IPS DF 6.9 (cell line): ENCODE measurements at places on chromosomes 12 and 14.

DNA sequence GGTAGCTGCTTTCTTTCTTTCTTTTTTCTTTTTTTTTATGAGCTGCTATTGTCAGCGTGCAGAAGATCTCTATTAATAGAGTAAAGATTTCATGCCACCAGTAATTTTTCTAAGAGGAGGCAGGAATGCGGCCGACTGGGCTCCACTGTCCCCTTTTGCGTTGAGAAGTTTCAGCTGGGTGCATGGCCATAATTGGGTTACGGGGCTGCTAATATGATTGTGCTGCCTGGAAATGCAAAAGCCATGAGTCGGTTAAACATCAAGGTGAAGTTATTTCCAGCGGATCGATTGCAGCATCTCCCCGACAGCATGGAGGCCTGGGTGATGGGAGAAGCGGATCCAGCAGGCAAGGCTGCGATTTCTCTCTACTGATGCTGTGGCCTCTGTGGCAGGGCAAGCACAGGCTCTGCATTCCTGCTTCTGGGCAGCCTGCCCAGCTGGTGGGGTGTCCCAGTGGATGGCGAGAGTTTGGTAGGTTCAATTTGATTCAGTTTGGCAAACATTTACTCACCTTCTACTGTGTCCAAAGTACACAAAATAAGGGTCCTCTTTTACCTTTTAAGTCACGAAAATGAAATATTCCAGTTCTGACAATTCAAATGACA is 54.4 kb upstream of the PRMT8 start:
- no peak for DNase-seq

DNA sequence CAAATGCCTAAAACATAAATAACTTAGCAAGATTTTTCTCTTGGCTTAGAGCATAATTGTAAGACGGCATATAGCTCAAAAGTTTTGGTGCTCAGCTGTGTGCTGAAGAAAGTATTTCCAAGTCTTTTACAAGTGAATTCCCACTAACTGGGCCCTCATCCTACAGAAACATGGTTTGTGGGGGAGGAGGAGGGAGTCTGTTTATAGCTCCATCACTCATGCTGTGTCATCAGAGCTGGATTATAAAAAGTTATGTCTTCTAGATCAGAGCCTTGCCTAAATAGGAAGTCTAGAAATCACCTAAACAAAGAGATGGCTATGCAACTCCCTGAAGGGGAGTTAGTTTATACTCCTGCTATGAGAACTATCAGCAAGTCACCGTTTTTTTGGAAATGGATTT is 65.9 kb upstream of the OTOGL start:
- no peak for DNase-seq

DNA sequence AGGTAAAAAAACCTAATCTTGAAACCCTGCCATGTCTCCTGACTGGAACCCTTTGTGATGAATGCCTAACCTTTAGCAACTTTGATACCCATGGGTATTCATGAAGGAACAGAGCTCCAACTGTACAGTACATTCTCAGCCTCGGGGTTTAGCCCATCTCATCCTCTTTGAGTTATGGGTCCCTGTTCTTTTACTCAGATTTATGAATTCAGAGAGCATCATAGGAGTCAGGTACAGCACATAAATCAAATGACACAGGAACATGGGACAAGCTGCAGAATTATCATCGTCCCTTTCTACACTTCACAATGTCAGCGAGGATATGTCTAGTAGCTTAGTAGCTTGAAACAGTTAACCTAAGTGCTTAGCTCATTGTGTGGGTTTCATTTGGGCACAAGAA is 527.4 kb downstream of the NOVA1 start:
- DNase-seq: no peak

DNA sequence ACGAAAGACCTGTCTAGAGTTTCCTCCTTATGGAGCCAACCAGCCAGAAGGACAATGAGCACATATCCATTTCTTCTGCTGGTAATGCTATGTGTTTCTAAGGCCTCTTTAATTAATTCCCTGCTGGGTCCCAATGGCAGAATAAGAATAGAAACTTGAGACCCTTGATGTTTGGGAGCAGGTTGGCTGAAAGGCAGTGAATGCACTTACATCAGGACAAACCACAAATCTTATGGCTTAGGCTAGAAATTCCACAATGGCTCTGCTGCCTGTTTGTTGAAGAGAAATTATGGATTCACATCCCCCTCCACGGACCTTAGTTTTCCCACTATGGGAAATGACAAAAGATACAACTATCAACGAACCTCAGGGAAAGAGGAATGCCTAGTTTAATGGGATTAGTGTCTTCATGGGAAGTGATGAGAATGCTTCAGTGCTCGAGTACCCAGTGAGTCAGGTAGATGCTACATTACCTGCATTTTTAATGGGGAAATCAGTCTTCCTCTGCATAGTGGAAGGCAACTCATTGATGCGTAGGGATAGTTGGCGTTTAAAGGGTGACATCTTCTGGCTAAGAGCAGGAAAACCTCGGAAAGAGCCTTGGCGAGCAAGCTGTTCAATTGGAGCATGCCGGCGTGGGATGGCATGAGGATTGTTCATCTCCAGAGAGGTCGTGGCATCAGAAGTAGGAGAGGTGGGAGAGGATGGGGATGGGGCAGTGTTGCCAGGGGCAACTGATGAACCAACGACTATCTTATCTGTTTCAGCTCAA is 46.5 kb downstream of the PAPLN start:
- DNase-seq: no peak

GRCh38 chr12:52704464-52704863 is 1.1 kb upstream of the KRT77 start:
- DNase-seq: no peak

GRCh38 chr14:105055334-105055733 is 9.9 kb downstream of the GPR132 start:
- DNase-seq: no peak

- no peak for DNase-seq
Measured at GRCh38 chr12:103415681-103416080, 80.1 kb downstream of the C12orf42 start.

GRCh38 chr12:72828662-72829324 is 556.6 kb downstream of the TRHDE start:
- no peak for DNase-seq

DNA sequence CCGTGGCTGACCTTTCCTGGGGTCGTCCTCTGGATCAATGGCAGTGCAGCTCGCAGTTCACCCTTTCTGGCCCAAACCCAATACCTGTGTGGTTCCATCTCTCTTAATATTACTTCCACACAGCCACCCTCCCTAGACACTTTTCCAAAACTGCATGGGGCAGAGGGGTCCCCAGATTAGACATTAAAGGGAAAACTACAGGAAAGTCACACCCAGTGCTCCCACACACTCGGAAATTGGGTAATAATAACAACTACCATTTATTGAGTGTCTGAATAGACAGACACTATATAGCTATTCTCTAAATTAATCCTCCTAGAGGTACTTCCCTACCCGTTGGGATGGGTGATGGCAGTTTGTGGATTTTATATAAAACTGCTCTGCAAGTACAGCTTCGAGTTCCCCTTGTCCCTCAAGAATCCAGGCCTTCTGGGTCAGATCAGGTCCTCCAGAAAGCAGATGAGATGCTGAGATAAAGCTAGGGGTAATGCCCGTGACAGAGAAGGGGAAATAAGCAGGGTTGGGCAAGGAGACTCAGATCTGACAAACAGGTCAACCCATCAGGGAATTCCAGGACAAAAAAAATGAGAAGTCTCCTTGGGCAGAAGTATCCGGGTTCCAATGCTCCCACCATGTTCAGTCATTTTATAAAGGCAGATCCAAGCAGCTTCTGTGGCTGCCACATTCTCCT is 795 bp upstream of the PXN start:
- no peak for DNase-seq

GRCh38 chr12:59115995-59116394 is 195.7 kb upstream of the LRIG3 start:
- no peak for DNase-seq

- peak; percentile 16 for DNase-seq
Measured at GRCh38 chr12:111636209-111636945, 37.3 kb upstream of the ATXN2 start.

- no peak for DNase-seq
Measured at GRCh38 chr14:76653875-76654572, 107.2 kb upstream of the VASH1 start.

- no peak for DNase-seq
Measured at GRCh38 chr12:77097846-77098245, 32.5 kb upstream of the E2F7 start.

GRCh38 chr14:31582836-31583452 is 21.7 kb downstream of the NUBPL start:
- no peak for DNase-seq
